Foreskin keratinocyte (primary cell): ENCODE measurements at places on chromosomes 1 and 21. TPM values are rescaled to one million over a fixed set of nuclear protein-coding genes. Genes with fewer than 3 reads are reported as not detected.

CFHR5 gene
- total RNA-seq, result not detected in 2 replicates

KCNE2 gene
- not detected in 2 replicates for total RNA-seq

PRRX1 gene
- total RNA-seq, result 0.04 TPM in 1 of 2 replicates, not detected in the other

PRKAA2 gene
- total RNA-seq, result 0.18 and 0.20 TPM in 2 replicates
